ENCODE measurements at places on chromosomes 4 and X.

DNA sequence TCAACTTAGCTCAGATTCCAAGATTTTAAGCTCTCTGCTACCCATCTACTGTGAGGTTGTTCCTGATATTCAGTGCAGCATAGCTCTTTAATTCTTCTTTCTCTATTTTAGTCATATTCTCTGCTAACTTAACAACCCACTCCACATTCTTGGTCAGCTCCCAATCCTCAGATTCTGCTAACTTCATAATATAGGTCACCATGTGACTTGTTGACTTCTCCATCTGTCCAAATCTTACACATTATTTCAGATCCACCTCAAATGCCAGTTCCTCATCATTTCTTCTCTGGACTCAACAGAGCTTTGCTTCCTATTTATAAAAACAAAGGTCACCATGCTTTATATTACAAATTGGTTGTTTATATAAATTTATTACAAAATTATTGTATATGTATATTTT is 29.3 kb upstream of the RXFP1 start:
- DNase-seq: no peak

DNA sequence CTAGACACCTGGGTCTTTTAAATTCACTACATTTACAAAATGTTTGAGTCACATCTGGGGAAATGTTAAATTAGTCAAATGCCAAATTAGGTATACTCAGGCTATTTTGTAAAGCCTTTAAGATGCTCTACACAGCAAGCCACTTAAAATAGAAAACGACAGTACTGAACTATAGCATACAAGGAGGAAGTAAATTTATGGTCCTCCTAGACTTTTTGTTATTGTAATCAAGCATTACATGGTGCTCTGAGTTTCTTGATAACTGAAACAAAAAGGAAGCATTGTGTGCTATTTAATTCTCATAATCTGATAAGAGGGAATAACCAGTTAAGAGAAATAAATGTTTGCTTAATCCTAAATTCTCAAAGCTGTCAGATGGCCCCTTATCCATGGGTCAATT is 46.2 kb downstream of the SLC9A7 start:
- no peak for DNase-seq

DNA sequence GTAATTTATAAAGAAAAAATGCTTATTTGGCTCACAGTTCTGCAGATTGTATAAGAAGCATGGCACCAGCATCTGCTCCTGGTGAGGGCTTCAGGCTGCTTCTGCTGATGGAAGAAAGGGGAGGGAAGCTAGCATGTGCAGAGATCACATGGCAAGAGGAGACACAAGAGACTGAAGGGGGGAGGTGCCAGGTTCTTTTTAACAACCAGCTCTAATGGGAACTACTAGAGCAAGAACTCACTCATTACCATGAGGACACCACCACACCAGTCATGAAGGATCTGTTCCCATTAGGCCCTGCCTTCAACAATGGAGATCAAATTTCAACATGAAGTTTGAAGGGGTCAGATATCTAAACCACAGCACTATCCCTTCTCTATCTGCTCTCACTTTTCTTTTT is 9.4 kb upstream of the COPS4 start:
- DNase-seq: no peak

DNA sequence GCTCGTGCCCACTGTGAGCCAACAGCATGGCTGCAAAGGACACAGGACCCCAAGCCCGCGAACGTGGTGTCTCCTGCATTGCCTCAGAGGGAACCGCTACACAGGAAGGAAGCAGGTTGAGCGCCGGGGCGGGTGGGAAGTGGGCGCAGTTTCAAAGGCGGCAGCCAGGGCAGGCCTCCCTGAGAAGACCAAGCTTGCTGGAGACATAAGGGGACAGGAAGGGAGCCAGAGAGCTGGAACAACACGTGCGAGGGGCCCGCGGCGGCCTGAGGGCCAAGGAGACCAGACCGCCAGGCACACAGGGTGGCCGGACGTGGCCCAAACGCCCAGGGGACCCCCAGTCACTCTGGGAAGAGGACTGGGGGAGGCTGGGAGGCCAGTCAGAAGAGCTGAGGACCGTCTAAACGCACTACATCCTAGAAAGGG is 32.0 kb downstream of the CTBP1 start:
- peak; percentile 44 for DNase-seq

DNA sequence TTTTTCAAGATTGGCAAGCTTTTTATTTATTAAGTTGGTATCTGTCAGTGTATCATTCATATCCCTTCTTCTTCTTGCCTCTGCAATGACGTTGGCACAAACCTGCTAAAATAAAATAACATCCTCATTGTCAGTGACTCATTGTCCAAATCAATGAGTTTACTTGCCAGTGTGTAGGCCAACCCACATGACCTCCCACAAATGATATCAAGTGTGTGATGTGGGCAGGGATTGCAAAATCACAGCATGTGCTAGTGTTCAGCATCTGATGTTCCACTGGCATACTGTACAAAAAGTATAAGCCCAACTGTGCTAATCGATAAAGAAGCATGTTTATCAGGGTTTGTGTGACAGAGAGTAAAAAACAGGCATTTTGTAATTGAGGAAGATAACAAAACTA is 25.5 kb downstream of the GPAT3 start:
- no peak for DNase-seq

- no peak for DNase-seq
Observed at GRCh38 chr4:53711926-53712325, 120.6 kb upstream of the LNX1 start.

DNA sequence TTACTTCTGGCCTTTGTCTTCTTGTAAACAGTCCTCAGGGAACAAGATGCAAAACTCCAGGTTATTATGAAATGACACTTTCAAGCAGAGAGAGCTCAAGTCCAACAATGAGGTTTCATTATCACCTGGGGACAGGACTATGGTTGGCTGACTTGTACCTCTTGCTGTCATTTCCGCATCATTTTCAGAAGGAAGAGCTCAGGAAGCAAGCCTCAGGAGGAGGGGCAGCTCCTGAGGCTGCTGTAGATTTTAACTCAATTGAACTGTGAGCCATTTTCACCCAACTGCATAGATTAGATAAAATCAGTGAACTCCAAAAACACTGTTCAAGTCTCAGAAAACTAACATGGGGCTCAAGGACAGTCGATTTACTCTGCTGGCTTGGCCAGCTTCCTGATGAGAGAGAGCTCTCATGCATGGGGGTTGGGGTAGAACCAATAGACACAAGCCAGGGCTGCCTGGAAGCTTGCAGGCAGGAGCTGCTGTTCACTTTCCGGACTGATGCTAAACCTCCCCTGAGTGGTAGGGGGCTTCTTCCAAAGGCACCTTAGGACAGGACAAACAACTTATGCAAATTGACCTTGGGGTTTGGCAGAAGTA is 23.6 kb downstream of the TMEM255A start:
- no peak for DNase-seq

- DNase-seq: no peak
Observed at GRCh38 chrX:103792916-103793544, 16.4 kb downstream of the PLP1 start.

DNA sequence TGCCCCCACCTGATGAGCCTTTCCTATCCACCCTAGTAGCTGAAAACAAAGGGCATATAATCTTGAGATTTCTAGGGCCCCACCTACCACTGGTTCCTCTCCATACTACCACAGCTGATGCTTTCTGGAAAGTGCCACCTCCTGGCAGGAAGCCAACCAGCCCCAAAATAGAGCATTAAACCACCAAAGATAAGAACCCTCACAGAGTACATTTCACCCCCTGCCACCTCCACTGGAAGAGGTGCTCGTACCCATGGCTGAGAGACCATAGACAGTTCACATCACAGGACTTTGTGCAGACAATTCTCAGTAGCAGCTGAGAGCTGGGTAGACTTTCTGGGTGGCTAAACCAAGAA is 94.1 kb downstream of the IRS4 start:
- no peak for DNase-seq

GRCh38 chr4:24770032-24770584 is 25.3 kb upstream of the SOD3 start:
- DNase-seq: no peak

DNA sequence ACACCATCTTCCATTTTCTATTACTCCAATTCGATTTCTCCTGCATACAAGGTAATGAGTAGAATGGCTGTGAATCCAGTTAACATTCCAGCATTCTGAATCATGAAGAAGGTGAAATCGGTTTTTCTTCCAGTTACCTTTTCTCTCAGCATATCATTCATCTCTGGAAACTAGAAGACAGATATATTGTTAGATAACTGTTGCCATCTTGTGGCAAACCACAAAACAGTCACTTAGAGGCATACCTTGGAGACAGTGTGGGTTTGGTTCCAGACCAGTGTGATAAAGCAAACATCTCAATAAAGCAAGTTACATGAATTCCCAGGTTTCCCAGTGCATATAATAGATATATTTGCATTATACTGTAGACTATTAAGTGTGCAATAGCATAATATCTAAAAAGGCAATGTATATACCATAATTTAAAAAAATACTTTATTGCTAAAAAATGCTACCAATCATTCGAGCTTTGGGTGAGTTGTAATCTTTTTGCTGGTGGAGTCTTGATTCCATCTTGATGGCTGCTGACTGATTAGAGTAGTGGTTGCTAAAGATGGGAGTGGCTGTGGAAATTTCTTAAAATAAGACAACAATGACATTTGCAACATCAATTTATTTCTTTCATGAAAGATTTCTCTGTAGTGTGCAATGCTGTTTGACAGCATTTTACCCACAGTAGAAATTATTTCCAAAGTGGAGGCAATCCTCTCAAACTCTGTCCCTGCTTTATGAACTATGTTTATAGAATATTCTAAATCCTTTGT is 82.1 kb downstream of the SLC39A8 start:
- no peak for DNase-seq

GRCh38 chrX:28016823-28017222 is 35.6 kb upstream of the DCAF8L1 start:
- DNase-seq: no peak

DNA sequence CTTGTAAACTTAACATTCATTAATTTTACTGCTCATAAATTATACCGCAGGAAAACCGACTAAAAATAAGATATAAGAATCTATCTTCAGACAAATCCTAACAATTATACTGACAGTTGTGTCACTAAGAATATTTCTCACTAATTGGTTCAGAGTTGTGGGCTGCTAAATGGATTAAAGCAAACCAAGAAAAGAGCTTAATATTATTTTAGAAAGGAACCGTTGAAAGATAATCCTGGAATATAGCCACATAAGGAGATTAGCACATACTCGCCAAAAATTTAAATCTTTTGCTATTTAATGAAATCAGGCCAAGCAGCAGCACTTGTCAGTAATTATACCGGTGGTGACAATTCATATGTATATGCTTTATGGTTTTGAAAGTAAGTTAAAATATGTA is 132.8 kb downstream of the SLIT2 start:
- DNase-seq: no peak

DNA sequence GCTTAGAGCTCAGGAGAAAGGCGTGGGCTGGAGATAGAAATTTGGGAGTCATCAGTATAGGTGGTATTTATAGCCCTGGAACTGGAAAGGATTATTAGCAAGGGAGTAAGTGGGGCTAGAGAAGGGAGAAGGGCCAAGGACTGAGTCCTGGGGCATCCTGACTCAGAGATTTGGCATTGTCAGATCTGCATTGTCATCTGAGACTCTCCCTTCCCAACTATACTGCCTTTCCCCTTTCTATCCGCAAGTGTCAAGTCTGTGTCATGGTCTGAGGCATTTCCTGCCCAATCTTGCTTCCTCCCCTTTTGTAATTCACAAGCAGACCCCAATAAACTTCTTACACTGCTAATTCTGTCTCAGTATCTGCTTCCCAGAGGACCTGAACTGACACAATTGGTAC is 24.4 kb upstream of the SLC25A43 start:
- no peak for DNase-seq

- DNase-seq: no peak
Observed at GRCh38 chr4:85555206-85555605, 80.3 kb downstream of the ARHGAP24 start.

- no peak for DNase-seq
Observed at GRCh38 chrX:95291561-95291960, 1393.1 kb upstream of the DIAPH2 start.

DNA sequence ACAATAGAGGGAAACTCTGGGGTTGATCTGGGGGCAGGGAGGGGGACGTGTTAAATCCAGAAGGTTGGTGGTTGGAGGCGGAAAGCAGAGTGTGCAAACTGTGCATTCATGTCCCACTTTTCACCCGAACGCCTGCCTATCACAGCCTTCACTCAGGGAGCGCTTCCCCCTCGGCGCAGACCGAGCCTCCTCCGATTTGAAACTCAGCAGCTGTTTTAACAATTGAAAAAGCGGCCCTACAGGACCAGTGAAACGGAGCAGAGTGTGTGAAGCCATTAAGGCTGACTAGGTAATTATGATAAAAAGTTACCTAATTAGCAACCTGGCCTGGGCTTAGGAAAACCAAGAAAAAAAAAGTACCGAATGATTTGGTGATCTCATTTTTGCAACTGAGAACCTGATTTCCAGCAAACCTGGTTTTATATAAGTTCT is 685 bp upstream of the NDNF start:
- no peak for DNase-seq

- DNase-seq: peak; percentile 40
Observed at GRCh38 chrX:69163936-69164741, 1.1 kb downstream of the PJA1 start.

DNA sequence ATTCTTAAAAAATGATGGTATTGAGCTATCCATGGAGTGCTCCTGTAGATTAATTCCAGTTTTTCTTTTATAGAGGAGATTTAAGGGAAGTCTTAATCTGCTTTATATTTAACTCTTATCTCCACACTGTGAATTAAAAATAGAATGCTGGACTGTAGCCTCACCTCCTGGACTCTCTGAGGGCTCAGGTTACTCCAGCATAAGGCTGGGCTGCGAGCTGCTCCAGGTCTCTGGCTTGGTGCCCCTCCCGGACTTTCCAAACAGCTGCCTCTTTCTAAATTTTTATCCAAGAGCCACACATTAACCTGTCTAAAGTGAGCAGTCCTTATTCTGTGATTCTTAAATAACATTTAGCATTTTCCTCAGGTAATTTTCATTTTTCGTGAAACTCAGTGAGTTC is 218.7 kb upstream of the JADE1 start:
- DNase-seq: no peak

- no peak for DNase-seq
Observed at GRCh38 chr4:70533211-70533610, 14.8 kb downstream of the AMTN start.

GRCh38 chrX:50967736-50968135 is 57.2 kb downstream of the BMP15 start:
- DNase-seq: no peak

GRCh38 chr4:152467101-152467500 is 68.8 kb downstream of the FBXW7 start:
- DNase-seq: no peak

- DNase-seq: no peak
Observed at GRCh38 chrX:39159921-39160507, 358.8 kb downstream of the MID1IP1 start.

DNA sequence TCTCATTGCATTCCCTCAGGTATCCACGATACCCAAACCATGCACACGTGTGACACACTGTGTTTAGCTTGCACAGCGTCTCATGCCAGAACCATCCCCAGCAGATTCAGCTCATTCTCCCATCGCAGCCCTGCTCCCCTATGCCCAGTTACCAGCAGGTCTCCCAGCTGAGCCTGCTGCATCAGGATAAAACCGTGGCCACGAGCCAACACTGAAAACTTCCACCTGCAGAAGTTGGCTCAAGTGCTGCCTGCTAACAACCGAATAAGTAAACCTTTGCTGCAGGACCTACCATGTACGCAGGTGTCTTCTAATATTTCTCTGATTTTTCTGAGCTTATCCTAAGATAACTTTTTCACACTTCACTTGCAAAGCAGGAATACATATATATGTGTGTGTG is 120.4 kb upstream of the STS start:
- no peak for DNase-seq

GRCh38 chr4:76758290-76758882 is 139.6 kb downstream of the SOWAHB start:
- DNase-seq: no peak

GRCh38 chr4:6381571-6382123 is 90.8 kb downstream of the PPP2R2C start:
- DNase-seq: no peak

All from activated CD4-positive, alpha-beta T cell treated with anti-CD3 and anti-CD28 coated beads, Interleukin-2, amount 50 U/mL, for 4 hours (primary cell).